CD4-positive, alpha-beta T cell treated with Interleukin-15 for 1 hour (primary cell): ENCODE measurements at places on chromosomes 13 and 19.

GRCh38 chr13:35694549-35695447 is 218.3 kb upstream of the MAB21L1 start:
- DNase-seq, result no peak

- DNase-seq, result no peak
These were observed 707 bp upstream of the MAMSTR start for GRCh38 chr19:48720251-48720612.

- DNase-seq, result no peak
These were observed 158.9 kb downstream of the EFNB2 start for GRCh38 chr13:106376401-106377112.

DNA sequence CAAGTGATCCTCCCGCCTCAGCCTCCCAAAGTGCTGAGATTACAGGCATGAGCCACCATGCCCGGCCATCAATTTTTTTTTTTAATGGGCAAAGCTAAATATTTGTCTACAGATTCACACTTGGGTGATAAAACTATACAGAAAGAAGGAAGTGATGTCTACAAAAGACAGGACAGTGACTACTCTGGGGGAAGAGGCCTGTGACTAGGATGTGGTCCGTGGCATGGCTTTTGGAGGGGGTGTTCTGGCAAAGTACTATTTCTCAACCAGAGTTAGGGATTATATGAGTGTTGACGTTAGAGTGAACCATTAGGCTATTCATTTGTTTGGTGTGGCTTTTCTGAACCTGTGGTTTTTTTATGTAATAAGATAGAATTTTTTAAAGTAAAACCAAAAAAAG is 42.7 kb downstream of the INSR start:
- no peak for DNase-seq

GRCh38 chr13:113182046-113182445 is 23.6 kb downstream of the PROZ start:
- DNase-seq, result no peak

GRCh38 chr19:39949026-39949747 is 14.8 kb upstream of the FCGBP start:
- DNase-seq, result no peak

DNA sequence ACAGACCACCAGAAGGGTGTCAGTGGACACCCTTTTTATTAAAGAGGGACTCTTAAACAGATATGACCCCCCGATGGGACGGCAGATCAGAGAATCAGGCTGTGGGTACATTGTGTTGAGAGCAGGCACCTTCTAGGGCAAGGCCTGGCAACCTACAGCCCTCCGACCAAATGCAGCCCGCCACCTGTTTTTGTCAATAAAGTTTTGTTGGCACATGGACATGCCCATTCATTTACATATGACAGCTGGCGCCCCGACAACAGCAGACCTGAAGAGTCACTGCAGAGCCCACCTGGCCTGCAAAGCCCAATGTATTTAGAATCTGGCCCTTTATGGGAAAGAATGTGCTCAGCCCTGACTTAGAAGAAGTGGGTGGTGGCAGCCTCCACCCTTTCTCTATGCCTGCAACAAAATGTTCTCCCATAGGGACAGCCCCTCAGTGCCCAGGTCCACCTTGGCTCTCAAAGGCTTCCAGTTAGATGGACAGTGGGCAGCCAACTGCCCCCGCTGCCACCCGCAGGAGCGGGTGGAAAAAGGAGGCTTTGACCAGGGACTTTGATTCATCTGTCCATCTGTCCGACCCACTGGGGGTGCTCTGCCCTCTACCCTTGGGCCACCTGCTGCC is 184.9 kb downstream of the PTPRS start:
- no peak for DNase-seq

- DNase-seq, result no peak
These were observed 7.2 kb downstream of the ZNF708 start for GRCh38 chr19:21321996-21322395.

GRCh38 chr13:83691966-83692365 is 190.3 kb downstream of the SLITRK1 start:
- DNase-seq, result no peak

DNA sequence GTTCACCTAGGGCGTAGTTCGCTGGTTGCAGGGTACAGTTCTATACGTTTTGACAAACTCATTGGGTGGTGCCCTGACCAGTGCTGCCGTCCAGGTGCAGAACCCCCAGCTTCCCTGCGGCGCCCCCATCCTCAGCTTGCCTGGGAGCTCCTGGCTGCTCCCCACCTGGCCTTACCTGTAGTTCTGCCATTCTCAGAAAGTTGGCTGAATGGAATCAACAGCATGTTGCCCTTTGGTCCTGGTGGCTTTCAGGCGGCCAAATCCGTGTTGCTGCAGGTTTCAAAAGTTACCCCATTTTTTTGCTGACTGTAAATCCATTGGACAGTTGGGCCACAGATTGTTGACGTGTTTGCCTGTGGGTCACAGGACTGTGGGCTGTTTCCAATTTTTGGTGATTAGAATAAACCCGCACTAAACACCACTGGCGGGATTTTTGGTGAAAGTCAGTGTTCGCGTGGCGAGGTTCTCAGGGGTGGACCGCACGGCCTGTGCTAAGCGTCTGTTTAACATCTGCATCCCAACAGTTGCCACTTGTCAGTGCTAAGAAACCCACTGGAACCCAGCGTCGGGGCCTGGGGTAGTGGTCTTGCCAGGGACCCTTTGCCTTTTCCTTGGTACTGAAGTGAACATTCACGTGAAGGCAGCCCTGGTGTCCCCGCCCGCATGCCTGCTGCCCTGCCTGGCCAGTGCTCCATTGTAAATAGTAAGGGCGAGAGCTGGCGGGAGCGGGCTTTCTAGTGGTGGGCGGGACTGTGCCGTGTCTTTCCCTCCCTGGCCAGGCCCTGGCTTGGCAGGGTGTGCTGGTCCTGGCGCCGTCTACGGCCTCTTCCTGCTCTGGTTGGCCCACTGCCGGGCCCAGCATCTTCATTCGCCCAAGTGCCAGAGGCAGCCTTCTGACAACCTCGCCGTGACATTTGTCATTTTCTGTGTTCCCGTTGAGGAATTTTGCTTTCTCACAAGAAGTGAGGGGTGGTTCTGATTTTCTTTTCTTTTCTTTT is 3.3 kb downstream of the DOT1L start:
- no peak for DNase-seq

DNA sequence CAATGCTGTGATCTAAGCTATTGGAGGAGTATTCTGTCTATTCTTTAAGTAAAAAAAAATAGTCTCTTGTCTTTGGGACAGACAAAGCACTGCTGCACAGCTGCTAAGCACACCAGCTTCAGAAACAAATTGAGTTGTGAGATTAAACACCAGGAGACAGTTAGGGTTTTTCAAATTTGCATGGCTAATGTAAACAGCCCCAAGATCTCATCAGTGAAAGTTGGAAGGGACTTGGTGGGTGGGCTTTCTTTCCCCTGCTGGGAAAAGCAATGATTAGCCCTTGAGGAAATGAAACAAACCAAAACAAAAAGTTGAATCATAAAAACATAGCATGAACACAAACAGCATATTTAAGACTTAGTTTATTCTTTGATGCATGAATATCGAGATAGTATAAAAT is 143.6 kb upstream of the SLITRK1 start:
- no peak for DNase-seq

GRCh38 chr13:51862957-51863356 is 1.2 kb downstream of the CCDC70 start:
- DNase-seq, result no peak

- no peak for DNase-seq
These were observed 126.0 kb downstream of the TUBA3C start for GRCh38 chr13:19055611-19056010.

- no peak for DNase-seq
These were observed 863.9 kb upstream of the GPC6 start for GRCh38 chr13:92362717-92363116.

GRCh38 chr13:100636004-100636403 is 38.6 kb downstream of the TMTC4 start:
- no peak for DNase-seq

- DNase-seq, result no peak
These were observed 19.6 kb upstream of the PTPRS start for GRCh38 chr19:5360003-5360780.
